ENCODE measurements at places on chromosomes 5 and 9.

GRCh38 chr5:22852807-22853660, at the start of gene CDH12:
Gene CDH12, minus strand, starts transcription at chr5:22853344.
- no peak for DNase-seq

GRCh38 chr5:81393430-81393782, 528 bp downstream of the ACOT12 start:
- no peak for DNase-seq

GRCh38 chr5:14447958-14448911, 133.4 kb upstream of the OTULINL start:
- no peak for DNase-seq

DNA sequence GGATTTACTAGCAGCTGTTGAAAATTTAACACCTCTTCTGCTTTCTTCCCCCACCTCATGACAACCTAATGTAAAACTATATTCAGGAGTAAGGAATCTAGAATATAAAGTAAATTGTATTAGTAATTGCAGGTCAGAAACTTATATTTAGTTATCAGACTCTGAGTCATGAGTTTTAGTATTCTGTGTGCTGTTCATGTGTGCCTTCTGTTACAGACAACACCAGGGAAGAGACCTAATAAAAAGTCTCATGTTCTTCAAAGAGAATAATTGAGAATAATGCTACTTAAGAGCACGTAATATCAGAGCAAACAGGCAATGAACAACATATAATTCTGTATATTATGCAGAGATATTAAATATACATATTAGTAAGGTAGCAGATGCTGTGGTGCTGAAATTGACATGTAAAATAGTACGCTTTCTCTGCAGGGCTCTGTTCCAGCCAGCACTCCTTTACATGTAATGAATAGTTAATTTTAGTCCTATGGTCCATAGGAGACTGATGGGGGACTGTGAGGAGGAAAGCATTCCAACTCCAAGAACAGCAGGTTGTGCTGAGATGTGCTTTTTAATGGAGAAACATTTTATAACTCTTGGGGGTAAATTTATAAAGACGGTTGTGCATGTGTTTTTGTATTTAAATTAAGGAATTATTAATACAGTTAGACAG, 106.4 kb downstream of the ZSWIM6 start:
- DNase-seq = no peak

DNA sequence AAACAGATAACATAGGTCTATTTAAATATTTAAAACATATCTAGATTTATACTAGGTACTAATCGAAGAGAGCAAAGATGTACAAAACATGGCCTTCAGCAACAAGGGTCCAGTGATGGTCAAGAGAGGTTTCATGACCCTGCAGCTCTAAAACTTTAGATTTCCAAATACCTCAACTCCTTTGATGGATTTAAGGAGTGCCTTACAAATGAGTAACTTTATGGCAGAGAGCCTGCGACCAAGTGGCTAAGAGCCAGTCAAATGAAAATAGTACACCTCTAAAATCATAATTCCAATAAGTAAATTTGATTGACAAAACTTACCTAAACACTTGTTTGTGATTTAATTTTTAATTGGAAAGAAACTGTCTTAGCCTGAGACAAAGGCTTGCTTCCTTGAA, 4.7 kb upstream of the SH3RF2 start:
- no peak for DNase-seq

- DNase-seq = no peak
Measured at GRCh38 chr5:155886311-155887031, 440.5 kb upstream of the SGCD start.

DNA sequence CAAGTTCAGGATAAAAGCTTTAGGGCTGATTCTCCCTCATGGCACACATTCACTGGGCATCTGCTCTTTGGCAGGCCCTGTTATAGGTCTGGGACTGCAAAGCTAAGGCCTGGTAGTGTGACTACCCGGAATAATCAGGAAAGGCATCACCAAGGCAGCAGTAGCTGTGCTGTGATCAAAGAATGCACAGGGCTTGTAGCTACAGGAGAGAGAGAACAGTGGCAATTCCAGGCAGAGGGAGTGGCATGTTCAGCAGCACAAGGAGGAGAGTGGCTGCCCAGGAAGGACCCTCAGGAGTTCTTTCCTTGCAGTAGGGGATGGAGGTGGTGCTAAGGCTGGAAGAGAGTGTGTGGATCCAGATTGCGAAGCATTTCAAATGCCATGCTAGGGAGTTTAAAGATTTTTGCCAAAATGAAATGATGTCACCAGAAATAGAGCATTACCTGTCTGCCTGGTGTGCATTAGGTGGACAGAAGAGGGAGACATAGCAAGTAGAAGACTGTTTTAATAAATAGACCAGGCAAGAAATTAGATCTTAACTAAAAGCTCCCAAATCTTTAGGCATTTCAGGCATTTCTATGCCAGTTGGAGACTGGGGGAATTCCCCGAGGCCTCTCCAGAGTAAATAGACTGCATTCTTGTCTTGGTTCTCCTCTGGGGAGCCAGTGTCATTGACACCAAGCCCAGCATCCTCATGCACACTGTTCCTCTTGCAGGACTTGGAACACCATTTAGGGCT, 69.1 kb downstream of the GPR21 start:
- DNase-seq = no peak

GRCh38 chr5:135195270-135195608, 161.2 kb upstream of the PITX1 start:
- no peak for DNase-seq
